ENCODE measurements at places on chromosomes 5 and 9.

- DNase-seq: peak; percentile 83
Observed at GRCh38 chr5:1344975-1345838, at the start of gene CLPTM1L. Gene CLPTM1L, minus strand, starts transcription at chr5:1345099. Its CDS starts 258 bp downstream, at chr5:1344841.

DNA sequence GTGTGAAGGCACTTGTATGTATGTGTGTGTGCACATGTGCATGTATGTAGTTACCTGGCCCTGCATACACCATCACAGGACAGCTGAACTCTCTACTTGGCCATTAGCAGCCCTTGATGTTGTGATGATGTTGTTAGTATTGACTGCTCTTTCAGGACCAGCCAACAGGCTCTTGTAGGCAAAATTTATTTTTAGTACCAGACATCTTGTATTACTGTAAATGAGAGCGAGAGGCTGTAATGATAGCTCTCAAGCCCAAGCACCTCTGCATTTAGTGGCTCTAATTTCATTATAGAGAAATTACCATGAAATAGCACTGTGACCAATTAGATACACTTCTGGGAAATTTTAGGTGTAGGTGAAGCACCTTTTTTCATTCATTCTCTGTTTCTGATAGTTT, 158.0 kb downstream of the SMARCA2 start:
- no peak for DNase-seq

DNA sequence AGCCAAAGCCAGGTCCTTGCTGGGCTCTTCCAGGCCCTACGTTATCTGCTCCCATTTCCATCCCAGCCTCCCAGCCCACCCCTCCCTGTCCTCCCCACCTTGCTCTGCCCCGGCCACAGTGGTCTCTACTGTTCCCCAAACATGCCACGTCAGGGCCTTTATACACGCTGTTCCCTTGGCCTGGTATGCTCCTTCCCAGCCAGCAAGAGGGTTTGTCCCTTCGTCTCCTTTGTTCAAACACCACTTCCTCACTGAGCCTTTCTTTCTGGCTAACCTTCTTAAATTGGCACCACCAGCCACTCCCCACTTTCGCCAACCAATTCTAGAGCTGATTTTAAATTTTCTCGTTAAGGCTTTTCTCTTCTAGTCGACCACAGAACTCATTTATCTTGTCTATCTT, 9.8 kb downstream of the SH2D3C start:
- no peak for DNase-seq

DNA sequence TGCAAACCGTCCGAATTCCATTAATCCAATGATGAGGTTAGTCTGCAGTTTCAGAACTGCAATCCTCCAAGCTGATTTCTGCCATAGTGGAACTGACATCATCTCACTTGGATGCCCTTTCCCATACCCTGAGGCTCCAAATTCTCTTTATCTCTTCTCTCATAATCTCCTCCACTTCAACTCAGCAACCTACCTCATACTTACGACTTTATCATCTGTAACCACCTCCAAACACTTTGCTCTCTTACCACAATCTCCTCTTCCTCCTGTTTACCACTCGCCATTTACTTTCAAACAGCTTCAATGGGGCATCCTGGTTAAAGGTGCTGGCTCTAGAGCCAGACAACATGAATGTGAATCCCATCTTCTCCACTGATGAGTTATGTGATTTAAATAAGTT, 223.2 kb downstream of the EPB41L4A start:
- DNase-seq: no peak

DNA sequence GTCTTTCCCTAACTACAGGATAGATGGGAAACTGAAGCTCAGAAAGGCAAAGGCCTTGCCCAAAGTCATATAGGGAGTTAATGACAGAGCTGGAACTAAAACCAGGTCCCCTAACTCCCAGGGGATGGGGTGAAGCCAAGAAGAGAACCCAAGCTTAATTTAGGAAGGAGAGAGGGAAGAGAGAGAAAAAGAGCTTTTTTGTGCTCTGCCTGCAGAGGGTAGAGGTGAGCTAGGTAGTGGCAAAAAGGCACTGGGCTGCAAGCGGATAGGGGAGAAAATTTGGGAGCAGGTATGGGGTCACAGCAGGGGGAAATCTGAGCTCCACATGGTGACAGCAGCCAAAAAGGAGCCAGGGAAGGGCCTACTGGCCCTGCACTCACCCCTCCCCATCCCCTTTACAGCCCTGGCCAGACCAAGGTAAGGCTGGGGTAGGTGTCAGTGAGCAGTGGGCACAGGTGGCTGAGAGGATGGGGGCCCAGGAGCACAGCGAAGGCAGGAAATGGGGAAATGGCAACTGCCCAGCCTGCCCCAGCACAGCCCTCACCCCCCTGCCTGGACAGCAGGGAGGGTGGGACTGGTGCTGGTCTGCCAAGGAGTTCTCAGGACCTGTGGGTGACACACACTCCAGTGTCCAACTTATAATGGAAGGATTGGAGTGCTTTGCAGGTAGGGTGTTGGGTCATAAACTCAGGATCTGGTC, 3.3 kb downstream of the ENHO start:
- no peak for DNase-seq

GRCh38 chr5:150163547-150164059, 3.0 kb upstream of the CDX1 start:
- no peak for DNase-seq

DNA sequence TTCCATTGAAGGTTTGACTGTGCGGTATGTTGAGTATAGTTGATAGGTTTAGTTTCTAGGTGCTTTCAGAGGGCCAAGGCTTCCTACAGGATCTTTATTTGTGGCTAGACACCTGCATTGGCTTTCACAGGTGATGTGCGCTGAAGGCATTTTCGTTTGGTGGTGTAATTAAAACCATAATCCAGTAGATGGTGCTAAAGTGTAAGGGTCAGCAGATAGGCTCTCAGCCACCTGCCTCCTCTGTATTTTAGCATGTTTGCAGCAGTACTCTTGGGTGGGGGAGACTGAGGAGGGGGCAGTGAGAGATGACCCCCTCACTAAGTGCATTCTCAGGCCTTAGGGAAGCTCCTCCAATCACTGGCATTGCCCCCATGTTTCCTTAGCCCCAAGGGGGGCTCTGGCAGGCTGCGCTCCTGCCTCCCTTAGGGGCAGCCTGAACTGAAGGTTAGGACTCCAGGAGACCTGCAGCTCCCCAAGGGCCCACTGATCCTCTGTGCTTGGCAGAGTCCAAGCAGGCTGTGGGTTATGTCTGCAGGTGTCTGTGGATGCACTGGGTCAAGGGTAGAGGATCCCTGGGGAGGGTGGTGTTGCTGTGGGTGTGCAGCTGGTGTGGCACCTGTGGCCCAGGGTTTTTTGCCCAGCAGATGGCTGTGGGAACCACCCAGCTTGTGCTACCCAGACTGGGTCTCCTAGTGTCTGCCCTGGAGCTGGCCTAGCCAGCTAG, 23.4 kb downstream of the CDK20 start:
- DNase-seq: no peak

- DNase-seq: no peak
Observed at GRCh38 chr5:179900206-179900605, 7.5 kb downstream of the TBC1D9B start.

DNA sequence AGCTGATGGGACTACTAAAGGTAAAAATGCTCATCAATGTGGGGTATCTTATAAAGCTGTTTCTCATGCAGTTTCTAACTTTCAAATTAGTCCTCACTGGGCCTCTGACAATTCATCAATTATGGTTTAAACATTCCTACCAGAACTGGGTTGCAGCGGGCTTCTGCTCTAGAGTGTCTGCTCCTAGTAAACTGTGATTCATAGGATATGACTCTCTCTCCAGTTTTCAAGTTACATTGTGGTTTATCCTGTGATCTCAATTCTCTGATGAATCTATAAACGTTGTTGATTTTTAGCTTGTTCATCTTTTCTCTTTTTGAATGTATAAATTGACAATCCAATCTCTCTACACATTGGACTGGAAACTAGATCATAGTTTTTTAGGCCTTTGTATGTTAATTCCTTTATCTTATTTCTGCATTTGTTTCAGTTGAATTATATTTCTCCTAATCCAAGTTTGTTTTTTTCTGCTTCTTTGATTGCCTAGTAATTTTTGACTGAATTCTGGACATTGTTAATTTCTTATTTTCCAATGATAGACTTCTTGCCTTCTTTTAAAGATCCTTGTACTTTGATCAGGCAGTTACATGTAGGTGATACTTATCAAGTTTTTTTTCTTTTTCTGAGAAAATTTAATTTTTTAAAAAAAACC, 822.6 kb downstream of the TLE1 start:
- peak; percentile 20 for DNase-seq

DNA sequence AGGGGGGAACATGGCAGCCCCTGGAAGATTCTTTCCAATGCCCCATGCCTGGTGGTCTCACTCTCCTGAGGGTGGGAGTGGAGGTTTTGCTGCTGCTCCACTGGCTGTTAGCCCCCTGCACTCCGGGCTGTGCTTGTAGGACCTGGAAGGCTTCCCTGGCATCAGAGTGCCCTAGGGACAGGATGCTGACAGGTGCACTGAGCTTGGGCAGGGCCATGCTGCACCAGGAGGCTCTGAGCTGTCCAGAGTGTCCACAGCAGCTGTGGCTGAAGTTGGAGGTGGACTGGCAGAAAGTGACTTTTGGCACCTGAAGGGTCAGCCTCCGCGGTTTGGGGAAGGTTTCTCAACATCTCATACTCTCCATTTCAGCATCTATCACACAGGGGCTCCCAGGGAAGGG, 249.1 kb downstream of the GADD45G start:
- no peak for DNase-seq

- no peak for DNase-seq
Observed at GRCh38 chr5:118988866-118989180, 476 bp upstream of the DTWD2 start.

DNA sequence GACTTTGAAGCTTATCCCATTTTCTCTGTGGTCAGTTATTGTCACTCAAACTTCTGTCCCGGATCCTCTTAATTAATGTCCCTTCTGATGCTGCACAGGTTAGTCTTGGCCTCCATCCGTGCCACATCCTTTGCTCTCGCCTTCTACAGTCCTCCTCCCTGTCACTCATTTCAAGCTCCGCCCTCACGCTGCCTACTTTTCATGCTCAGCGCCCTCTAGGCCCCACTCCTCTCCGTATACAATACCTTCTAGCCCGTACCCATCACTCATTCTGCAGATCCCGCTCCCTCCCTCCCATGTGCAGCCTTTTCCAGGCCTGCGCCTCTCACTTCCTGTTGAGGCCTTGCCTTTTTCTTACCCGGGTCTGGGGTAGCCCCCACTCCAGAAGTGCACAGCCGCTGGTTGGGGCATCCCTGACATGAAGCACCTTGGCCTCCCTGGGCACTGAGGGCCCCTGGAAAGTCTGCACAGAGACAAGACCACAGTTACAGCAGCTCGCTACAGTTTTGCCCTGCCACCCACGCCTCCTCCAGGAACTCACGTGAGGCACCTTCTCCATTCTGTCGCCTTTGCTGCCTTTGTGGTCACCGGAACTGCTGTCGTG, 88.5 kb upstream of the SLC25A48 start:
- DNase-seq: no peak

DNA sequence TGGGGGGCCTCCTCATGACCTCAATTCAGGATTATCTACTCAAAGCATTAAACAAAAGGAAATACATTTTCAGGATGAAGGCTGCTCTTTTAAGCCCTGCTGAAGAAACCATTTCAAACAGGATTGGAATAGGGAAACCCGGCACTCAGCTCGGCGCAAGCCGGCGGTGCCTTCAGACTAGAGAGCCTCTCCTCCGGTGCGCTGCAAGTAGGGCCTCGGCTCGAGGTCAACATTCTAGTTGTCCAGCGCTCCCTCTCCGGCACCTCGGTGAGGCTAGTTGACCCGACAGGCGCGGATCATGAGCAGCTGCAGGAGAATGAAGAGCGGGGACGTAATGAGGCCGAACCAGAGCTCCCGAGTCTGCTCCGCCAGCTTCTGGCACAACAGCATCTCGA, 720 bp downstream of the TMEM203 start:
- DNase-seq: no peak

GRCh38 chr9:87039809-87040392, 92.6 kb upstream of the GAS1 start:
- no peak for DNase-seq

Data from fibroblast of gingiva (primary cell).